ENCODE measurements at places on chromosomes 2 and 18.

DNA sequence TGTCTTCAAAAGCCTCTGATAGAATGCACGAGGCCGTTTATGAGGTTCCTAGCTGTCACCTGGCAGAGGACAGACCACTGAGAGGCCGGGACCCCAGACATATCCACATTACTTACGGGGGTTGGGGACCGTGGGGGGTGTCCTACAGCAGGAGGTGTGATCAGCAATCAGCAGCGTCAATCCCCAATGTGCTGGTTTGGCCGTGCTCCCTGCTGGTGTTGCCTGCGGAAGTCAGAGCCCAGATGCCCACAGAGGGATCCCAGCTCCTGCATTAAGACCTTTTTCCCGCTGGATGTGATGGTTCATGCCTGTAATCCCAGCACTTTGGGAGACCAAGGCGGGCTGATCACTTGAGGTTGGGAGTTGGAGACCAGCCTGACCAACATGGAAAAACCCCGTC is 20.8 kb upstream of the SP5 start:
- no peak for DNase-seq

DNA sequence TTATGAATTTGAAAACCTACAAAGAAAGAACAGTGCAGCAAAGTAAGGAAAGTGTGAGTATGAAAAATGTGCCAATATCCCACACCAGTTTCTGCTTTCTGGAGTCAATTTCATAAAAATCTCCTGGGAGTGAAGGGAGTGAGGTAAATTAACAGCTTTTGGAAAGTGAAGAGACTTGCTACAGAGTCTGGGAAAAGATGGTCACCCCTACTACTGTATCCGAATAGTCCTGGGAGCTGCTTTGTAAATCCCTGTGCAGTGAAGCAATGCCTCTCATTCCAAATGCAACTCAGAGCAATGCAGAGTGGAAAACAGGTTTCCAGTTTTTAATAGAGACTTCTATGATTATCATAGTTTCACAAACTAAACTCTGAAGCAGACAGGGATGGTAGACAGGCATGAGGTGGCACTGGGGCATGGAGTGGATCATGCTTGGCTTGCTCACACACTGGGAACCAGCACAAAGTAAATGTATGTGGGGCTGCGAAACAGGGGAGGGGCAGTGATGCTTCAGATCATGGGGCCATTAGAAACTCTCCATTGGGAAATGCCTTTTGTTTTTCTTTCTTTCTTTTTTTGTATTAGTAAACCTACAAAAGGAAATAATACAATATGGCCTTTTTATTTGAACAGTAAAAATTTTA is 10.6 kb downstream of the COL5A2 start:
- no peak for DNase-seq

DNA sequence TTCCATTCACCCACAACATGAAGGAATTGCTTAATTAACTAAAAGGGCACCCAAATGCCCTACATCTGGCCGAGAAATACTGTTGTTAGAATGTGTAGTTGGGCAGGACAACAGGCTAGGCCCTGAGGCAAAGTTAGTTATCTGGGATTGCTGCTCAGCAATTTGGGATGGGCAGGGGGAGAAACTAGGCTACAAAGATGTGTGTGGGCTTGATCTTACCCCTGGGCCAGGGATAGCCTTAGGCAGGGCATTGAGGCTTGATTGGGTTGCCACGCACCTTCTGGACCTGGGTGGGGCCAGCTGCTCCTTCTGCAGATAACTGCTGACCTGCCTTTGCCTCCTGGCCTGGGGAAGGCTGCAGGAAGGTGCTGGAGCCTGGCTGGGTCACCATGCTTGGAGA is 9.4 kb downstream of the IL18RAP start:
- DNase-seq, result no peak

DNA sequence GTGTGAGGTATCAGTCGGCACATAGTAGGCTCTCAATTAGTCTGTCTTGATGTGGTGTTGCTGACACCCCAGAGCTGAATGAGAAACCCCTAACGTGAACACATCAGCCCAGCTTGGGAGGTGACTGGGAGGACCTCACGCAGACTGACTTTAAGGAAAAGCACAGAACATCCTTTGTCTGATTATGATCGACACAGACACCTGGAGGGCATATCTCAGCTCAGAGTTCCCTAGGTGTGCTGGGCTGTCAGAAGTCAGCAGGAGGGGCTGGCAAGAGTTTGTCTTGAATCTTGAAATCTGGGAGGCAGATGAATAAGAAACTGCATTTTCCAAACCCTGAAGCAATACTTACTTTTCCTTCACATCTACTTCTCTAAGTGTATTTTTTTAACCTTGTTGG is 16.8 kb upstream of the MYCN start:
- no peak for DNase-seq

DNA sequence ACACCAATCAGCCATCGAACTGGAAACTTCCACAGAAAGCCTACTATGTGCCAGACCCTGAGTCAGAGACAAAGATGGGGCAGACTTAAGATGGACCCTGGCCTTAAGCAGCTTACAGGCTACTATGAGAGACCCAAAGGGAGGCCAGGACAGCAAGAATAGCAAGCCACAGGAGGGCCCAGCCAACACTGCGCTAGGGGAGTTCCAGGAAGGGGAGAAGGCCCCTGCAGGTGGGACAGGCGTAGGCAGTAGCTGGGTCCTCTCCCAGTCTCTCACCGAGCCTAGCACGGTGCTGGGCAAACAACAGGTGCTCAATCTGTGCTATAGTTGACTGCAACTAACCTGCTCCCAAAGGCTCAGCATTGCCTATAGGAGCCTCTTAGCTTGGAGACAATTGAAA is 136.2 kb downstream of the CLIP4 start:
- no peak for DNase-seq

DNA sequence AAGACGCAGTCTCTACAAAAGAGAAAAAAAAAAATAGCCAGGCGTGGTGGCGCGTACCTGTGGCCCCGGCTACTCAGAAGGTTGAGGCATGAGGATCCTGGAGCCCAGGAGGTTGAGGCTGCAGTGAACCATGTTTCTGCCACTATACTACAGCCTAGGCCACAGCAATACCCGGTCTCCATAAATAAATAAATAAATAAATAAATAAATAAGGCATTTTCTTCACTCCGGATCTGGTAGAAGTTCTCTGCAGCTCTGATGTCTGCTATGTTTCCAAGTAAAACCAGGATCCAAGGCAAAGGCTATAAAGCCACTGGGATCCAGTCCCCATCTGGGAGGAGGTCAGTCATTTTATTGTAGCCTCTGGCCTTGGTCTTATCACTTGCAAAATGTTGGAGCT is 15.5 kb downstream of the NFE2L2 start:
- no peak for DNase-seq

Data from activated T-cell treated with anti-CD3 and anti-CD28 coated beads for 4 hours (primary cell).